SK-N-SH (cell line): ENCODE measurements at places on chromosomes 2 and 18. TPM values are rescaled to one million over a fixed set of nuclear protein-coding genes. Genes with fewer than 3 reads are reported as not detected.

GRCh38 chr2:12152888-12153287 is 406.5 kb downstream of the LPIN1 start:
- no peak for DNase-seq

GRCh38 chr18:47779381-47779780 is 151.1 kb downstream of the SMAD2 start:
- no peak for DNase-seq

DNA sequence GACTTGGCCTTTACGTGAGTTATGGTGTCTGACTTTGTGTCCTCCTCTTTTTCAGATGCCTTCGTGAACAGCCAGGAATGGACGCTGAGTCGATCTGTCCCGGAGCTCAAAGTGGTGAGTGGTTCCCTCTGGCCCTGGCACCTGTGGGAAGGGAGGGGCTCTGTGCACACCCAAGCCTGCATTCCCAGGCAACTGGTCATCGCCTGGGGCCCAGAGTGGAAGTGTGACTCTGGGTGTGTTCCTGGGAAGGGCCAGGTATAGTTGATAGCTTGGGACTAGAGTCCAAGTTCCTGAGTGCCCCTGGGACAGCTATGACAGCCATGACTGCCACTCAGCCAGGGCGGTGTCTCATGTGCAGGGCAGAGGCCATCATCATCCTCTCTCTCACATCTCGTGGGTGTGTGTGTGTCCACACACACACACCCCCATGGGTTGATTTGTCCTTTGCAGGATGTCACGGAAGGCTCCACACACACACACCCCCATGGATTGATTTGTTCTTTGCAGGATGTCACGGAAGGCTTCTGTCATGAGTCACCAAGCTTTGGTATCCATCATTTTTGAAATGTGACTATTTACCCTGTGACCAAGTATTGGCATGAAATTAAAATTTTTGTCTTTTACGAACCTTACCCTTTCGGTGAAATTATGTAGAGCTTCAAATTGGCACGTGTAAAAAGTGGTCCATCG is 215.4 kb downstream of the AGAP1 start:
- no peak for DNase-seq

- DNase-seq = no peak
These were observed 79.5 kb downstream of the FAM161A start for GRCh38 chr2:61774351-61774750.

- no peak for DNase-seq
These were observed 20.0 kb downstream of the TMEM127 start for GRCh38 chr2:96245609-96246390.

- DNase-seq = no peak
These were observed 702 bp downstream of the LMAN1 start for GRCh38 chr18:59358414-59358711.

GRCh38 chr2:203585516-203585915 is 50.4 kb upstream of the RAPH1 start:
- DNase-seq = peak; percentile 14

DNA sequence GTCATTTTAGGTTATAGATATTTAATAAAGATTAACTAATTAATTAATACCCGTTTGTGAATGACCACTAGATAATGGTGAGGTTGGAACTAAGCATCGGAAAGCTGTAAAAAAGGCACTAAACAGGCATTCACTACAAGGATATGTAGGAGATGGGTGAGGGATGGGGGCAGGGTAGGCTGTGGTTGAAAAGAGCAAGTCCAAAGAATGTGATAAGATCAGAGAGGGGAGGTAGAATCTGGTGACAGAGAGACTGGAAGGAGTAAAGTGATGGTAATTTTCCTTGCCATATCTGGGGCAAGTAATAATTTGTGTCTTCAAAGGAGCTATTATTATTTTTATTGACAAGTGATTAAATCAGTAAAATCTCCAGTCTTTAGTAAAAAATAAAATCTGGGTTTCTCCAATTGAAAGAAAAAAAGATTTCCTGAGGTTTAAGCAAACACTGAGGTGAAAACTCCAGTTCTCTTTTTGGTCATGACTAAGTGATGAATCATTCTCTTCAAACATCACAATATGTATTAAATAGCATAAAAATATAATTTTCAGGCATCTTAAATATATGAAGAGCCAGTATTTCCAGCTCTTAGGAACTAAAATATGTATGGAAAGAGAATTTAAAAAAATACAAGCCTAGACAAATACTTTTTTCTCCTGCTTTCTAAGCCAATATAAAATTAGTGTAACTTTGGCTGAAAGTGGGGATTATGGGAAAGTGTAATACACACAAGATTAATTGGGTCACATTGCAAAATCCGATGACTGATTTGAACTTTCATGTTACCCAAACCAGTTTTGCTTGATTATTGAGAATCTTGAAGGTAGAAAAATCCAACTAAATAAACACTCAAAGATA is 259.1 kb upstream of the RBMS1 start:
- DNase-seq = no peak

- no peak for DNase-seq
These were observed 26.0 kb upstream of the GALR1 start for GRCh38 chr18:77223653-77224052.

DNA sequence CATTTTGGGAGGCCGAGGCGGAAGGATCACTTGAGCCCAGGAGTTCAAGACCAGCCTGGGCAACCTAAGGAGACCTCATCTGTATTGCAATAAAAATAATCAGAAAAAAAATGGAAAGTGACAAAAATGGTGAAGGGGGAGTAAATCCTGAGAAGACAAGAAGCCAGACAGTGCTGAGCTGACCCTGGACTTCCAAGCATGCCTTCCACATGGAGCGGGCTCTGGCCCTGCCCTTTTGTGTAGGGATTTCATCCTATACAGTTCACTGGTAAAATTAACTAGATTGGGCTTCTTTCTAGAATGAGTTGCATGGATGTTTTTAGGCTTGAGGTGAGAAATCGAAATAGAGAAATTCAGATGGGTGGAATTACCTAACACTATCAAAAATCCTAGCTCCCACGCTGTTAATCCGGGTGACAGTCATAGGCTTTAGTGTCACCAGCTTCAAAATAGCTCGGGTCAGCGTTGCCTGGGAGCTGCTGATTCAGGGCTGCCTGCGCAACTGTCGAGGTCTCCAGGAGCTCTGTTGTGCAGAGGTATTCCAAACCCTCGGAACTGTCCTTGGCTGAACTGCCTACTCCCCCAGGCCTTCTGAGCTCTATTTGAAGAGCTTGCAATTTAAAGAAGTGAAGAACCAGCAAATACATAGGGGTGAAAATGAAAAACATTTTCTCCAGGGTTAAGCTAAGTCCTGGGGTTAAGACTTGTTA is 21.5 kb upstream of the ZNF532 start:
- no peak for DNase-seq

- no peak for DNase-seq
These were observed 230.5 kb downstream of the ZNF521 start for GRCh38 chr18:25121442-25121841.

- no peak for DNase-seq
These were observed 132.2 kb downstream of the FMNL2 start for GRCh38 chr2:152466980-152467676.

- no peak for DNase-seq
These were observed 13.0 kb downstream of the GRHL1 start for GRCh38 chr2:9964334-9964980.

DNA sequence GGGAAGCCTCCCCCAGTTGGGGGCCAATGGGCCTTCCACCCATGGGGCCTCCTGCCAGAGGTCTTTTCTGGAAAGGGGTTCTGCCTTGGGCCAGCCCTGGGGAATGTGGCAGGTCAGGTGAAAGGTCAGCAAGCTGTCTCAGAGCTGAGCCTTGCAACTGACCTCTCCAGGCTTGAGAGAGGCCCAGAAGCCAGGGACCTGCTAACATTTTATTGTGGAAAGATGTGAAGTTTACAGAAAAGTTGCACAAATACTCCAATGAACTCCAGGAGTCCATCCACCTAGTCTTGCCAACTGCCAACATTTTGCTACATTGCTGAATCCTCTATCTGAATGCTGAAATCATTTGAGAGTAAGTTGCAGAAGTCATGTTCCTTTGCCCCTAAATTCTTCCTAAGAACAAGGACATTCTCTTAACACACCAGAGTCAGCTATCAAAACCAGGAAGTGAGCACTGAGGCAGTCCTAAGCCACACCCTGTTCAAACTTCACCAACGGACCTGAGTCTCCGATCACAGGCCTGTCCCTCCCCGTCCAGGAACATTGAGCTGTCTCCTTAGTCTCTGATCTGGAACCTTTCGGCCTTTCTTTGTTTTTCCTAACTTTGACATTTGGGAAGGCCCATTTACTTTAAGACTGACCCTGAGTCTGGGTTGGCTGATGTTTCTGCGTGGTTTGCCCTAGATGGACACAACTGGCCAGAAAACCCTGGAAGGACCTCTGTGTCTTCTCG is 4.0 kb downstream of the SNORC start:
- DNase-seq = no peak

DNA sequence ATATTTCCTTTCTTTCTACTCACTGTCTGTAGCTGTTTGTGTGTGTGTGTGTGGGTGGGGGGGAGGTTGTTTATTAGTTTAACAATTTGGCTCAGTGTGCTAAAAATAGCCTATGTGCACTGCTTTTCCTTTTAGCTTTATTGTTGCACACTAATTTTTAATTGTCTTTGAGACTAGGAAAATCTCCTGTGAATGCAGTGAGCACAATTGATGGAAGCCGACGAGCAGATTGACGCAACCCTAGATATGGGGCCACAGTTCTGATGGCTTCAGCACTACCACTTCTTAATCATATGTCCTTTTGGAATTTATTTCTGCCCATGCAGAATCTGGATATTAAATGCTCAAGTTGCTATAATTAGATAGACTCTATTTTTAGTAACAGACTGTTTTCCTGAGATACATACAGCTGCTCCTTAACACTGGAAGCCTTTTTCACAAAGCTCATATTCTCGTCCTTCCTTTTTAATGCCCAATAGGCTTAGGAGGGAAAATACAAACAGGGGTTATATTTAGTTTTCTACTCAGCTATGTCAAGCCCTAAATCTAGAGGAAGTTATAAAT is 109.1 kb downstream of the IRS1 start:
- no peak for DNase-seq

PRSS56 gene
- polyA plus RNA-seq = not detected in 2 replicates

DPP10 gene
- polyA plus RNA-seq = not detected in 2 replicates

GTF2A1L gene
- polyA plus RNA-seq = 0.36 and 0.44 TPM in 2 replicates

REEP1 gene
- 0.13 TPM in 2 replicates for polyA plus RNA-seq

RUFY4 gene
- not detected in 2 replicates for polyA plus RNA-seq

PLA2R1 gene
- not detected in 2 replicates for polyA plus RNA-seq

FBLN7 gene
- 1.8 and 4.4 TPM in 2 replicates for polyA plus RNA-seq

IGFBP5 gene
- 156 and 323 TPM in 2 replicates for polyA plus RNA-seq
